T-helper 1 cell treated with Interleukin-12 subunit alpha and Interleukin-12 subunit beta and Interleukin-4 antibody, amounts not matched to agents 30 ng/mL and 1 ng/mL, for 36 hours (primary cell): ENCODE measurements at places on chromosomes 7 and 10. TPM values are rescaled to one million over a fixed set of nuclear protein-coding genes. Genes with fewer than 3 reads are reported as not detected.

The GIMAP8 gene
- 54.3 and 54.5 TPM in 2 replicates for total RNA-seq

The FRMD4A gene
- 0.02 TPM in 1 of 2 replicates, not detected in the other for total RNA-seq

The PPP1R17 gene
- total RNA-seq = not detected in 2 replicates

The PBLD gene
- 1.7 and 2.3 TPM in 2 replicates for total RNA-seq

The HOXA2 gene
- total RNA-seq = not detected in 2 replicates
